ENCODE measurements at places on chromosomes 13 and 19.

DNA sequence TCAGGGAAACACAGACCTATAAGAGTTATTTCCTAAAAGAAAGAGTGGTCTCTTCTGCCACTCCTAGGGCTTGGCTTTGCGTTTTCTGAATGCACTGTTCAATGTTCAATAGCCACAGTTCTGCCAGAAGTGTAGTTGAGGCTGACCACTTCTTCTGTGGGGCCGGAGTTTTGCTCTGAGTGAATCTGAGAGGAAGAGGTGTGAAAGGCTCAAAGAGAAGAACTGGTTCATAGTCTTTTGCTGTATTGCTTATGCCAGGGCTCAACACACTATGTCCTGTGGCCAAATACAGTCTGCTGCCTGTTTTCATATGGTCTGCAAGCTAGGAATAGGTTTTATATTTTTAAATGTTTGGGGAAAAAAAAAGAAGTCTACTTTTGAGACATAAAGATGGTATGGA is 128.2 kb downstream of the STOML3 start:
- DNase-seq = no peak

DNA sequence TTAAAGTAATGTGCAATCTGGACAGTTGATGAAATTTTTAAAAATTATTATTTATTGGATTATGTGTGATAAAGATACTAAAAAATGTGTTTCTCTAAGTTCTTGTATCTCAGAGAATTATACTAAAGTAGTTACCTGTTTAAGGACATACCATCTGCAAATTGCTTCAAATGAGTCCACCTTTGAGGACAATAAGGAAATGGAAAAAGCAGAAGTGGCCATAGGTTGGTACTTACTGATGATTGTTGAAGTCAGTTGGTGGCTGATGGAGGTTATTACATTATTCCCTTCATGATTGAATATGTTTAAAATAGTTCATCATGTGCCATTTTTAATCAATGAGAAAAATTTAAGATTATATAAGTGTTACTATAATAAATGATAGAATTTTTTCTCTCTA is 367.0 kb downstream of the MYO16 start:
- no peak for DNase-seq

DNA sequence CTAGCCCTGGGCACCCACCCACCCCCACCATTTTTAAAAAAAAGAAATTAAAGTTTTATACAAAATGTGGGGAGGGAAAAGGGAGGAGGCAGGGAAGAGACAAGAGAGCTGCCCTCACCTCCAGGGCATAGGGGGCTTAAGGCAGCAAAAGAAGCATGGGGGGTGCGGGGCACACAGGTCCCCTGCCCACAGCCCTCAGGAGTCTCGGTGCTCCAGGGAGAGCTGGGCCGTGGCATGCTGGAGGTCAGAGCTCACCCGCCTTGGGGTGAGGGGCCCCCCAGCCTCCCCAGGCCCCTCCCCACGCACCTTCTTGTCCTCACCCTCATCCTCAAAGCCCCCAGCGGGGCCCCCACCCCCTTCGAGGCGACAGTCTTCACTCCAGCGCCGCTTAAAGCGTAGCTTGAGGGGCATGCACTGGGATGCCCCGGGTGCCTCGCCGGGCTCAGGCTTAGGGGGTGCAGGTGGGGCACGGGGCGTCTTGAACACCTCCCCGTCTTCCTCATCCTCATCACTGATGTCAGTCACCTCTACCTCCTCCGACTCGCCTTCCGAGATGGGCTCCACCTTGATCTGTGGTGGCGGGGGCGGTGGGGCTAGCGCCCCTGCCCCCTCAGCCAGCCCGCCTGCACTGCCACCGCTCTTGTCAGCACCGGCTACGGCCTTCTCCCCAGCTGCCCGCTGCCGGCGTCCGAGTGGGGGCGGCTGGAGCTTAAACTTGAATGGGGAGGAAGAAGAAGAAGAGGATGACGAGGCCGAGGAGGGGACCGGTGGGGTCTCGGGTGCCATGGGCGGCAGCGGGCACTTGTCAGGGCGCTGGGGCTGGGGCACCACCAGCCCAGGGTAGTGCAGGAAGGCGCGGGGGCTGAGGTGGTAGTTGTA is 6.1 kb upstream of the GSK3A start:
- DNase-seq = no peak

DNA sequence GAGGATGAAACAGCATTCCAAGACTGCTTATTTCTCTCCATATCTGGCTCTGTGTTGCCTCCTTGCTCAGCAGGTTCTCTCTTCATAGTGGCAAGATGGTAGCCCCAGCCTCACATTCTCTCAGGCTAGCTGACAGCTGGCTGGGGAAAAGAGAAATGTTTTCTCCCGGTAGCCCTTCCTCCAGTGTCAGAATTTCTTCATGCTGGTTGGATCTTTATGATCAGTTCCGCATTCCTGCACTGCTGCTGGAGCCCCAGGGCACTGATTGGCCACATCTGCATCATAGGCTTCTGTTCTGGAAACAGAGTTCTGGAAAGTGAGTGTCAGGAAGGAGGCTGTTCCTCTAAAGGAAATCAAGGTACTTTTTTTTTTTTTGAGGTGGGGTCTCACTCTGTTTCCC is 24.6 kb downstream of the POP4 start:
- DNase-seq = no peak

- no peak for DNase-seq
These were observed 226.4 kb downstream of the PCDH17 start for GRCh38 chr13:57857945-57858344.

GRCh38 chr13:109751477-109751876 is 34.9 kb downstream of the IRS2 start:
- DNase-seq = no peak

DNA sequence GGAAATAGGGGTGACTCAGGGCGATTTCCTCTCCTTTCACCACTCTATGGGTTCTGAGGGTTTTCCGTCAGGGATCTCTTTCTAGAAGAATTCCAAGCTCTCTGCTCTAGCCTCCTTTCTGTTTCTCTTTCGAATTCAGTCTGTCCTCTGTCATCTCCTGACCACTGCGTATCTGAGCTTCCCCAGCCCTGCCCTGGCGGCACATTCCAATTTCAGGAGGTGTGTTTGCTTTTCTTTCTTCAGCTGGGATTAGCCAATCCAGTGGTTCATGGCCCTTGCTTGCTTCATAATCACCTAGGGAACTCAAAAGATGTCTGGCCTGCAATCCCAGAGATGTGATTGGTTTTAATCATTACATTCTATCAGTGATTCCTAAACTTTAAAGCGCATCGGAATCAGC is 9.4 kb downstream of the IFNL2 start:
- DNase-seq = no peak

DNA sequence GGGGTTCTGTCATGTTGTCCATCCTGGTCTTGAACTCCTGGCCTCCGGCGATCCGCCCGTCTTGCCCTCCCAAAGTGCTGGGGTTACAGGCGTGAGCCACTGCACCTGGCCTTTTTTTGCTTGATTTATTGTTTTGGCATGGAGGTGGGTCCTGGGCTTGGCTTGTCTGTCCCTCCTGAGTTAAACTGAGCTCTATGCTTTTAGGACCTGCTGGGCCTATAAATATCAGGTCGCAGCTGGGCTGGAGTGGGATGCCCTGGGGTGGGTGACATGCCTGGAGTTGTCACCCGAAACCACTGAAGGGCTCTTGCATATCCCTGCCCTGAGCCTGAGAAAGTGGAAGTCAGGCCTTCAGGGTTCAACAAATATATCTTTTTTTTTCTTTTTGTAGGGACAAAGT is 5.5 kb downstream of the ARRDC5 start:
- DNase-seq = no peak

GRCh38 chr13:113005076-113005865 is 36.3 kb downstream of the MCF2L start:
- DNase-seq = no peak

- DNase-seq = no peak
These were observed 1.7 kb downstream of the ERCC1 start for GRCh38 chr19:45421947-45422498.

GRCh38 chr19:8473648-8474476 is 28.6 kb downstream of the PRAM1 start:
- no peak for DNase-seq

DNA sequence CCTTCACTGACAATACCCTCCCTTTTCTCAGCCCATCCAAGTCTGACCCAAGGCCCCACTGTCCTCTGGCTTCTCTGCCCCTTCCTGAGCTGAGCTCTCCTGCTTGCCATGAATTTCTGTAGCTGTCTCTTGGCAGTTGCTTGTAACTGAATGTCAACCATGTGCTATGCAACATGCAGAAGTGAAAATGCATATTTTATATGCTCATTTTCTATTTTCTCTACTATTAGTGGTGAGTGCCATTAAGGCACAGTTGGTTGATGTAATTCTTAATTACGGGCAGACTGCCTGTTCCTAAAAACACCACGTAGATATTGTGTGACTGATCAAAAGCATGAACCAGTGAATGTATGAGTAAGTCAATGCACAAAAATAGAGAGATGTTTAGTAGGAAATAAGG is 29.6 kb downstream of the TNFSF11 start:
- DNase-seq = no peak

- no peak for DNase-seq
These were observed 91.8 kb downstream of the UBL3 start for GRCh38 chr13:29758531-29759114.

DNA sequence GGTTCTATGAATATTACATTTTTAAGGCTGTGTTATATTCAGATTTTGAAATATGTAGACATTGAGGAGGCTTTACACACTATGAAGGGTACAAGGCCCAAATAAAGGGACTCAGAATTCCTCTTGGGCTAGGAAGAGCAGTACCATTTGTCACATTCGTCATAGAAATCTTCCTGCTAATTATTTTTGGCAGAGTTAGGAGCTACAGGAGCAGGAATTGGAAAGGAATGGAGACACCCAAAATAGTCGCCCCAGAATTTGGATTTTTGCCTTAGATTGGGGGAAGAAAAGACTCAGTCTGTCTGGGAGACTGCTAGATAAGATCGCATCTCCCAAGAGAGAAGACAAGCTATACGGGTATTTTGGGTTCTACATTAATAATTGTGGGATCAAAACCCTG is 176.4 kb upstream of the DACH1 start:
- no peak for DNase-seq

- no peak for DNase-seq
These were observed 6.9 kb downstream of the COMP start for GRCh38 chr19:18783958-18784785.

DNA sequence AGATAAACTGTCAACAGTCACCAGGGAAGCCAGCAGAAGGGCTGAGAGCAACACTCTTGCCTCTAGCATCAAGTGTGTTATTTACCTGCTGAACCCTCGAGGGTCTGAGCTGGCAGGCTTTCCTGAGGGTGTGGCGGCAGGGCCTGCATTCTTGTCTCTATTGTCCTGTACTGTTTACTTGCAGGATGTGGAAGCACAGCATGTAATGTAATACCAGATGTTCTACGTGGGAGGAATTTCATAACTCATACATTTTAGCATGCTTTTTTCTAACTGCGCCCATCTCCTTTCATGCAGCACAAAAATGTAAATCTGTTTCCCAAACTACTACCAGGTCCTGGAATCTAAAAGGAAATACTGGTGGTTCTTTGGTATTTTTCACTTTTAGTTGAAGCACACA is 153.1 kb downstream of the RGCC start:
- no peak for DNase-seq

DNA sequence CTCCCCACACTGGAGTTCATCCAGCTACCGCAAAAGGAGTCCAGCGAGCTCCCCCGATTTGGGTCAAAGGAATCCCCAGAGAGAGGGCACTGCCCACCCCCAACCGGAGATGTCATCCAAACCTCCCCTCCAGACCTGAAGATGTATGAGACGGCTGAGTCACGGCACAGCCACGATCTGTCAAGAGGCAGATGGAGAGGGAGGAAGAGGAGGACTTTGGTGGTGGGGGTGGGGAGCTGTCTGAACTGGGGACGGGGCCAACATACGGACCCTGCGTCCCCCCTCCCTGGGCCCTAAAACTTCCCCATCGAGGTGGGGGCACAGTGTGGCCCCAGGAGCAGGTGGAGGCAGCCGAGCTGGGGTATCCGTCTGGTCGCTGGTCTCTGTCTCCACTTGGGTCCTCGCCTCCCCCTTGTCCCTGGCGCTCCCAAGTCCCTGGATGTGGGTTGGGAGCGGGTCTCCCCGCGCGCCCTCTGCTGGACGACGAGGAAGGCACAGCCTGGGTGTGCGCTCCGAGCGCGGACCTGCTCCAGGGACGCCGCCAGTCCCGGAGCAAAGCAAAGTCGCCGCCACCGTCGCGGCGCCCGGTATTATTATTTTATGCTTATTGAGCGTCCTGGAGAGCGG is 3.8 kb downstream of the PDE4A start:
- DNase-seq = no peak

DNA sequence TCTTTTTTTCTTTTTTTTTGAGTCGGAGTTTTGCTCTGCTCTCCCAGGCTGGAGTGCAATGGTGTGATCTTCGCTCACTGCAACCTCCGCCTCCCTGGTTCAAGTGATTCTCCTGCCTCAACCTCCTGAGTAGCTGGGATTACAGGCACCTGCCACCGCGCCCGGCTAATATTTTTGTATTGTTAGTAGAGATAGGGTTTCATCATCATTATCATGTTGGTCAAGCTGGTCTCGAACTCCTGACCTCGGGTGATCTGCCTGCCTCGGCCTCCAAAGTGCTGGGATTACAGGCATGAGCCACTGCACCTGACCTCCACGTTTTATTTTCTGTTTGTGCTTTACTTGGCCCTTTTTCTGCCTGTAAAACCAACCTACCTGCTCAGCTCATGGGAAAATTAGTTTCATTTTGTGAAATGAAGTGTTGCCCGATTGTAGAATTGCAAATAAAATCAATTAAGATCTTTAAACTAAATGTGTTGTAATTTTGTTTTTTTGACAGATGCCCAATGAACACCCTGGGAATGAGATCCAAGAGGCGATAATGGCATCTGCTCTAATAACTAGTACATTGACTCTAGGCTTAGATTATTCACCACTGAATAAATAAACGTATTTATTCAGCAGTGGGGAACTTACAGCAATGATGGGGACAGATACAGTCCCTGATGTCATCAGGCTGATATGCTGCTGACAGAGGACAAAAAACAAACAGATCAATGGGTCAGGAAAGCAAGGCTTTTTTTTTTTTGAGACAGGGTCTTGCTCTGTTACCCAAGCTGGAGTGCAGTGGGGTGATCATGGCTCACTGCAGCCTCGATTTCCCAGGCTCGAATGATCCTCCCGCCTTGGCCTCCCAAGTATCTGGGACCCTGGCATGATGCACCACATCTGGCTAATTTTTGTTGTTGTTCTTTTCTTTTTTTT is 2.2 kb upstream of the RAB11B start:
- no peak for DNase-seq

DNA sequence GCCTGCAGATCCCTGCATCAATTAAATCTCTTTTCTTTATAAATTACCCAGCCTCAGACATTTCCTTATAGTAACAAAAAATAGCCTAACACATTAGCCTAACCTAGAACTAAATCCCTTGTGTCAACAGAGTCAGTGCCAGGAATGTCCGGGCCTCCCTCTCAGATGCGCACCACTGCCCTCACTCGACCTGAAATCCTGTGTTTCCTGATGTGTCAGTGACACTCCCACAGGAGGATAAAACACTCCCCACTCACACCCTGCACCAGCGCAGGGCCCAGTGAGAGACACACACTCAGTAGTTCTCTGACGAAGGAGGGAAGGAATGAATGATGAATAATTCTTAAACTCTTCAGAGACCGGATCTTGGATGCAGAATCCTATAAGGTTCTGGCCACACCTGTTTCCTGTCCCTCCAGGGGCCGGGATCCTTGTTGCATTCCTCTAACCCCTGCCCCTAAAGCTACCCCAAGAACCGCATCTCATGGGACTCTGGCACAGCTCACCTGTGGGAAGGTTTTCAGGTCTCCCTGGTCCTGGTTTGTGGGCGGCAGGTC is 3.1 kb downstream of the CEACAM3 start:
- DNase-seq = no peak

GRCh38 chr13:22325761-22326160 is 654.9 kb downstream of the FGF9 start:
- DNase-seq = no peak

Measured in Panc1 (cell line).